ENCODE measurements at places on chromosomes 4 and X. TPM values are rescaled to one million over a fixed set of nuclear protein-coding genes. Genes with fewer than 3 reads are reported as not detected.

The SOX3 gene
- not detected for total RNA-seq

GRCh38 chr4:135201081-135201480 is 999.5 kb upstream of the PABPC4L start:
- DNase-seq, result no peak

The SPATA18 gene
- 0.24 TPM for total RNA-seq

DNA sequence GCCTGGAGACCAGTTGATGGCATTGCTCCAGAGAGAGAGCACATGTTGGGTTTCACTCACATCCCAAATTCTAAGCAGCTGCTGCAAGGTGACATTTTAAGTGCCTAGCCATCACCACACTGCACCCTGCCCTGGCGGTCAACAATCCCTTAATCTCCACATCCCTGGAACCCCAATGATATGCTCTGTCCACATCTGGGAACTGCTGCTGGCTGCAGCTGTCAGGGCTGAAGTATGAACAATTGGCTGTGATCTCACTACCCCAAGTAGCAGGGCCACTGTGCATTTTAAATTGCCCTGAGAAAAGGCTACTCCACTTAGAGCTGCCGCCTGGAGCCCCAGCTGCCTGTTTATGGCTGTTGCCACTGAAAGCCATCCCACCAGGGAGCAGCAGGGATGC is 190.6 kb downstream of the ACTRT1 start:
- DNase-seq, result no peak

- no peak for DNase-seq
These were observed 560.4 kb downstream of the STPG2 start for GRCh38 chr4:97582890-97583289.

DNA sequence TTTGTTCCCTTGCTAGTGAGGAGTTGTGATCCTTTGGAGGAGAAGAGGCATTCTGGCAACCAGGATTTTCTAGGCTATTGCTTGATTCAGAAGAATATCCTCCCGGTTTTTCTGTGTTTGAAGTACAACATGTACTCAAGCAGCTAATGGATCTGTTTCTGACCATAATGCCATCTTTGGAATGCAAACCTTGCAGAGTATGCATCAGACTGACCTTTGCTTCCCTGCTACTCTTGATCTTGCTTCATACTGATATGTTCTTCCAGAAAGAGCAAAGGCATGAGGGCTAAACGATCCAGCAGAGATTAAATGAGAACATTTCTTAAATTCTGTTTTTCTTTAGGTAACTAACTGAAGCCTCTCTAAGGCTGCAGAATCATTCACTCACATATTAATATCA is 265.4 kb upstream of the SLC7A11 start:
- no peak for DNase-seq

- DNase-seq, result no peak
These were observed 5.4 kb upstream of the DUSP9 start for GRCh38 chrX:153641627-153642026.
